ENCODE measurements at places on chromosomes 13 and 19.

GRCh38 chr19:19338082-19338481, 17.5 kb downstream of the MAU2 start:
- DNase-seq: no peak

DNA sequence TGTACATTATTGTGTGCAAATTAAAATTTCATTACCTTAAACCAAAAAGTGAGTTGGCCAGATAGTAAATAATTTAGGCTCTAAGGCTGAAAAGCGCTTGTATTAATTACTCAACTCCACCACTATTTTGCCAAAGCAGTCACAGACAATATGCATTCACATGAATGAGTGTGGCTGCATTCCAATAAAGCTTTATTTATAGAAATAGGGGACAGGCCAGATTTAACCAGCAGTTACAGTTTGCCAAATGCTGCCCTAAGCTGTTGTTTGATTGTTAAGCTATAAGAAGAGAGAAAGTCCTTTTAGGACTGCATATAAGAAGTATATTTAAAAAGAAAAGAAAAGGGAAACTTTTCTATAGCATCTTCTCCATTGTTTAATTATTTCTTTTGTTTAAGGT, 342.6 kb downstream of the ITGBL1 start:
- DNase-seq: no peak

- no peak for DNase-seq
These were observed 146.6 kb upstream of the GJB6 start for GRCh38 chr13:20378721-20379120.

- peak; percentile 52 for DNase-seq
These were observed 12.7 kb downstream of the SOX1 start for GRCh38 chr13:112079696-112080095.

- no peak for DNase-seq
These were observed 803.0 kb upstream of the KLHL1 start for GRCh38 chr13:70911286-70911685.

GRCh38 chr13:24005755-24006281, 108.5 kb upstream of the C1QTNF9B start:
- DNase-seq: no peak

GRCh38 chr13:110875241-110875640, 39.6 kb downstream of the ANKRD10 start:
- no peak for DNase-seq

- no peak for DNase-seq
These were observed at the start of gene PEAK3 for GRCh38 chr19:2282062-2282861. Gene PEAK3 (minus strand): TSS chr19:2282175. CDS start chr19:2280931, 1,244 bp downstream.

GRCh38 chr19:29624489-29625185, 18.6 kb downstream of the POP4 start:
- no peak for DNase-seq

GRCh38 chr13:32443111-32443510, 15.2 kb upstream of the N4BP2L1 start:
- DNase-seq: no peak

- DNase-seq: no peak
These were observed at the start of gene MEF2B for GRCh38 chr19:19170053-19170872. Gene MEF2B (minus strand): TSS chr19:19170263. CDS start chr19:19150735, 19,528 bp downstream.

DNA sequence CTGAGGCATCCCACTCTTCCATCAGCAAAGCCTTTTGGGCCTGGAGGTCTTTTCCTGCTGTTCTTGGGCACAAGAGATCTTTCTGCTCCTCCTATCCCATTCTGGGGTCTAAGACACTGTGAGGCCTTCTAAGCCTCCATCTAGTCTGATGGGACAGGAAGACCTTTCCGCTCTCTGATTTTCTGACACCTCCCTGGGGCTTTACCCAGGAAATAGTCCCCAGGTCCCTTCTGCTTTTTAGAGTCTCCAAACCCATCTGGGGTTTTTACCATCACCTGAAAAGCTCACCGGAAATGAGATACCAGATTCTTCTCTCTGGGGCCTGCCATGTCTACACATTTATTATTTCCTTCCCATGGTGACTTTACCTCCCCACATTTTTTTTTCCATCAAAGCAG, 21.1 kb downstream of the CLEC17A start:
- no peak for DNase-seq

- no peak for DNase-seq
These were observed 5.3 kb downstream of the POLR2E start for GRCh38 chr19:1089891-1090290.

DNA sequence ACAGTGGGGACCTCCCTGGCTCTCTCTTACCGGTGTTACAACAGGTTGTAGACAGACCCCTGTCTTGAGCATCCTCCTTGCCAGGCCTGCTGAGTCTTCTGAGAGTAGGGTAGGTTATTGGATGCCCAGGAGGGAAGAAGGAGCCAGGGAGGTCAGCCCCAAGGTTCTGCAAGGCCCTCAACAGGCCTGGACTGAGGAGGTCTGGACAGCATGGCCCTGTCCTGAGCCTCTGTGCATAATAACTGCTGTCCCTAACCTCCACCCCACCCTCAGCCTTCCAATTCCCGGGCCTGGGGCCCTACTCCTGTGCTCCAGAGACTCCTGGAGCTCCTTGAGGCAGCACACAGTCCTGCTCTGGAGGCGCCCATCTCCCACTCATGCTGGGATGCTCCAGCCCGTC, 336 bp downstream of the CD22 start:
- DNase-seq: no peak

DNA sequence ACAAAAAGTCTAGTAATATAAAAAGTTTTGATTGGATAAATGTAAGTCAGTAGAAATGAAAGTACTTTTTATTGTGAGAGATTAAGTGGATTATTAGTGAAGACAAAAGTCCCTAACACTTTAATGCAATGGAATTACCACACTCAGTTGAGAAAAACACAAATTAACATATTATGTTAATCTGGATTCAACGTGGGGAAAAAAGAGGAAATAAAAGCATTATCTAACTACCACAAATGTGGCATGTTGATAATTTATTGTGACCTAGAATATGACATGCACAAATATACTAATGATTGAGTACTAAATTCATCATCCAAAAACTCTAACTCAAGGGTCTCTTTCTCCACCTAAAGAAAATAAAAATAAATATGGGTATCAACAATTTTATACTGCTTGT, 41.5 kb downstream of the FOXO1 start:
- no peak for DNase-seq

DNA sequence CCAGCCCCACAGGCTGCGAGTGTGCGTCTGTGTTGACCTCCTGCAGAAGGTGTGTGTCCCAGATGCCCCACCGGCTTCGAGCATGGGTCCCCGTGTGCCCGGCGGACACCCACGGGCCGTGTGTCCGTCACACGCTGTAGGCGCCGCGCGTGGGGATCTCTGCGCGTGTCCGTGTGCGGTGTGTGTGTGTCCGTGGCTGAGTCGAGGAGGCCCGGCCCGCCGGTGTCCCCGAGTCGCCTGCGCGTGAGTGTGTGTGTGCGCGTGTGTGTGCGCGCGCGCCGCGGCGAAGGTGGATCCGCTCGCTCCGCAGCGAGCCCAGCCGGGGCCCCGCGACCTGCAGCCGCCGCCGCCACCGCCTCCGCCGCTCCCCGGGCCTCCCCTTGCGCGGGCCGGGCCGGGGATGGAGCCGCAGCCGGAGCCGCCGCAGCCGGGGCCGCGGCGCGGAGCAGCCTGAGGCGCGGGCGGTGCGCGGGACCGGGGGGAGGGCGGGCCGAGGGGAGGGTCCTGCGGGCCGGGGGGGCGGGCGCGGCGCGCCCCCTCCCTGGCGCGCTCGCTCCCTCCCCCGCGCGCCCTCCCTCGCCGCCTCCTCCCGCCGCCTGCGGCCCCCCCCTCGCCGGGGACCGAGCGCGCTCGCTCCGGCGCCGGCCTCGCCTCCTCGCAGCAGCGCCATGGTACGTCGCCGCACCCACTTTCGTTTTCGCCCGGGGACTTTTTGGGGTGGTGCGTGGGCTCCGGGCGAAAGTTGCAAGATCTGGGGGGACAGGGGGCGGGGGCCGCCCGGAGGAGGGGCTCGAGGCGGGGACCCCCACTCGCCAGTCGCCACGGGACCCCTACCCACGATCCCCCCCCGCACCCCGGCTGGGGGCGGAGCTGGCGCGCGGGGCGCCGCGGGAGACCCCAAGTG, 7.1 kb upstream of the NFIC start:
- peak; percentile 35 for DNase-seq

DNA sequence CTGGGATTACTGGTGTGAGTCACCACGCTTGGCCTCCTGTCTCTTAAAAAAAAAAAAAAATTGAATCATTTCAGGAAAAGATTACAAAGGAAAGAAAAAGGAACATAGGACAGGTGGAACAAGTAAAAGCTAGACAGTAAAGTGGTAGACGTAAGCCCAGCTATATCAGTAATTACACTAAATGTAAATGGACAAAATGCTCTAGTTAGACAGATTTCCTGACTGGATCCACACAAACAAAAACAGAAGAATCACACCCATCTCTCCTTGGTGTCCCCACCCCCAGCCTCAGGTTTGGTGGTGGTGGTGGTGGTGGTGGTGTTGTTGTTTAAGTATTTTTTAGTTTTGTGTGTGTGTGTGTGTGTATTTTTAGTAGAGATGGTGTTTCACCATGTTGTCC, 6.3 kb upstream of the SPIB start:
- no peak for DNase-seq

DNA sequence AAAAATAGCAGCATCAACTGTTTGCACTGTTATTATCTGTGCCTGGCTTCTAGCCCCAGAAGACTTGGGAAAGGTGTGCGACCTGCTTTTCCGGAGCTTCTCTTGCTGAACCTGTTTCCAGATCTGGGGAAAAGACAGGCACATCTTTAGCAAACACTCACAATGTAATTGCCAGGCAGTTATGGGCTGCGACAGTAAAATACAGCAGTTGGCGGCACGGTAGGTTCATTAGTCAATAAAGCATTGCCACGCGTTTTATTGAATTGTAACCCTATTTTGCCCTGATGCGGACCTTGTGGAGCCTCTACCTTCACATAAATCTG, 223.7 kb upstream of the TSHZ3 start:
- DNase-seq: no peak

DNA sequence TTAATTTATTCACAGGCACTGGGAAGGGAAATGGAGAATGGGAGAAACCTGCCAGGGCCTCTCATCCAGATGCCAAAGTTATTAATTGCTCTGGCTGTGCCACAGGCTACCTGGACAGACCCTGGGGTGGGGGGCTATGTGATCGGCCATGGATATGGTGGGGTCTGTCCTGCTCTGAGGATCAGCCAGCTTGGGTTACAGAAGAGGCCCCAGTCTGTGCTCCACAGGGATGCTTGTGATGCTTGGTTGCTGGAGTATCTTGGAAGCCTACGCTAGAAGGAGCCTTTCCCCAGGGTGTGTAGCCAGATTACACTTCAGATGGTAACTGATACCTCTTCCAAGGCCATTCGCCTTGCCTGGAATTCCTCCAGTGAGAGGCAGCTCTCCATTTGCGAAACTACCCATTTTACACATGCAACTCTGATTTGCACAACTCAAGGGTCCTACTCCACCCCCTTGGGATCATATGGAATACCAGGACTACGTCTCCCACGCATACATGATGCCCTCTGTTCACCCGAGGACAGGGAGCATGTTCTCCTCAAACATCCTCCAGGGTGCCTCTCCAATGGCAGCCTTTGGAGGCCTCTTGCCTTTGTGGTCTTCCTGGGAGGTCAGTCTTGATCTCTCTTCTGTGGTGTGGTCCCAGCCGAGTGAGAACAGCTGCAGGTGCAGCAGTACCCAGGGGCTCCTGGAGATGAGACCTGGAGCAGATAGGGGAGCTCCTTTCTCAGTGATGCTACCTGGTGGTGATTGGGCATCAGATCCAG, 186.6 kb upstream of the TSHZ3 start:
- no peak for DNase-seq

- peak; percentile 29 for DNase-seq
These were observed 722 bp downstream of the PKN1 start for GRCh38 chr19:14433554-14434501.

- DNase-seq: no peak
These were observed 210.9 kb downstream of the RGCC start for GRCh38 chr13:41668130-41668757.

DNA sequence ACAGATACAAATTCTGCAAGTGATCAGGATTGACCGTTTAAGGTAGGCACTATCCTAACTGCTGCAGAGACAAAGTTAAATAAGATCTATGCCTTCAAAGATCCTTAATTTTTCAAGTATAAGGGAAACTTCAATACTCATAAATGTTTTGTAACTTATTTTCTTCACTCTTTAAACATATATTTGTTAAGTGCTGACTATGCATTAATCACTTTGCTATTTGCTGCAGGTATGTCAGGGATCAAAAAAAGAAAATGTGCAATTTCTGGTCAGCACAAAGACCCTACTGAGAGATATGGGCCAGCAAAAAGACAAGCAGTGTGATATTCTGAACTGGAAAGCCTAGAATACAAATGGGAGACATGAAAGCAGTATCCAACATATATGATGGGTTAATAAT, 756.1 kb upstream of the PCDH9 start:
- no peak for DNase-seq

DNA sequence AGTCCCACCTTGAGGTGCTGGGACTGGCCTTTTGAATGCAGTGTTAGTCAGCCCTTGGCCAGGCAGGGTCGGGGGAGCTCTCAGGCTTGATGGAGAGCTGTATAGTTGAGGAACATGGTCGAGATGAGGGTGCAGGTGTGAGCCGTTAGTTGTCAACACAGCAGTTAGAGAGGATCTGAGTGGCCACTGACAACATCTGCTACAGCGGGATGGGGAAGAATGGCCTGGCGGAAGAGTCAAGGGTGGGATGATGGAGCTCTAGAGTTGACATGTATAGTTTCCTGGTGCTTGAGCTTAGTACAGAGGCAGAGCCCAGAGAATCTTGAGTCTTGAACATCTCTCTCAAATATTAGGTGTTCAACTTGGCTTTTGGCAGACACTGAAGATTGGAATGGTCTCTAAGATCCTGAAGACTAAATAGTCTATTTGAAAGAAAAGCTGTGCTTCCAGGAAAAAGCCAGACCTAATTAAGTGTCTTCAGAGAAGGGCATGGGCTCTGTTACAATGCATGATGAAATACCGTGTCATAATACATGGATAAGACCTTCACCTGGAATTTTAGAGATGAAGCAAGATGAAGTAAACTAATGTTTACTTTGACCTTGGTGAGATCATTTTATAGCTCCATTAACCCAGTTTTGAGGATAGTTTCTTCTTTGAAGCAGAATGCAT, 9.7 kb downstream of the PCCA start:
- DNase-seq: no peak

GRCh38 chr13:99355267-99356011, 48.2 kb upstream of the GPR183 start:
- no peak for DNase-seq

DNA sequence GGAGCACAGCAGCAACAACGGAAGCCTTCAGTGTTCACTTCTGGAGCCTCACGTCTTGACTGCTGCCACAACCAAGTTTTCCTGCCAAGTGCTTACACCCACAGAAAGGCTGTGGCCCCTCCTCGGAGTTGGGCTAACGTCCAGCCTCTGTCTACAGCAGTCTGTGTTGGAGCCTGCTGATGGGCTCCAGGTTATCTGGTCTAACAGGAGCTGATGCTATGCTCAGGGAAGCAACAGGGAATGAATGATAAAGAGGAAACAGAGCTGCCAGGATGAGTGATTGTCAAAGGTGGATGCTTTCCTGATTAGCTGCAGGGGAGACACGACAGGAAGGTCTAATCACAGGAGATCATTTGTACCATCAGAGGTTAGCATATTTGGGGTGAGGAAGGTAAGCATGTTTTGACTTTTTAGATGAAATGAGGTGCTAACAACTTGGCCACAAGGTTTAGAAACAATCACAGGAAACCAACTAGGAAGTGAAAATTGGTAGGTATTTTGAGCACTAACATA, 53.8 kb upstream of the RCBTB2 start:
- no peak for DNase-seq

- DNase-seq: no peak
These were observed 1883.8 kb downstream of the OLFM4 start for GRCh38 chr13:54912367-54912766.
